H9 (cell line): ENCODE measurements at places on chromosomes 1 and 21.

- DNase-seq = no peak
Observed at GRCh38 chr1:107457989-107458388, 317.1 kb downstream of the NTNG1 start.

DNA sequence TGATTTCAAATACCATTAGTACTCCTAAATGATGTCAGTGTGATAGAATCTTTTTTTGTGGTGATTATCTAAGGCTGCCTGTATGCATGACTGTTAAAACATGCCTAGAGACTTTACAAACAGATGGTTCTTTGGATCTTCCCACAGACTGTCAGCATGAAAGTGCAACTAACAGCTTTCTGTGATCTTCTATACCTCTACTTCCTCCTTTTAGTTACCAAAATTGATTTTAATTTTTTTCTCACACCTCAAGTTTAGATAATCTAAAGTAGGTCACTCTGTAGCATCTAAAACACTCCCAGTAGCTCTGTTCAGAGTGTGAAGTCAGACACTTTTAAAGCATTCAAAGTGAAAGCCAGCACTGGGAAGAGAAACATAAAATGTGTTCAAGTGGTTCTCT lies 534.5 kb downstream of the PTPRC start:
- DNase-seq = no peak

DNA sequence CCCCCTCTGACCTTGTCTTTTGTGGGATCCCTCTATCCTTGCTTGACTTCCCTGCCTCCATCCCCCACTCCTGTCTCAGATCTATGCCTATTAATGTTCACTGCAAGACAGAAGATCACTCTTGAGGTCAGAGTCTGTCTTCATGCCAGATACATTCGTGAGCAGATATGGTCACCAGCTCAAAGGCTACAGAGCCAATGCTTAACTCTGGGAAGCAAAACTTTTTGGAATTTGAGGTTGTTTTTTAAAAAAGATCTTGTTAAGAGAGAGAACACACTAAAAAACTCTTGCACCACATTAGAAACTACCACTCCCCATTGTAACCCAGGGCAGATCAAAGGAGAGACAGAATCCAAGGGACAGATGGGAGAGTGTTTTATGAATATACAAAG lies 17.1 kb upstream of the A3GALT2 start:
- DNase-seq = no peak

DNA sequence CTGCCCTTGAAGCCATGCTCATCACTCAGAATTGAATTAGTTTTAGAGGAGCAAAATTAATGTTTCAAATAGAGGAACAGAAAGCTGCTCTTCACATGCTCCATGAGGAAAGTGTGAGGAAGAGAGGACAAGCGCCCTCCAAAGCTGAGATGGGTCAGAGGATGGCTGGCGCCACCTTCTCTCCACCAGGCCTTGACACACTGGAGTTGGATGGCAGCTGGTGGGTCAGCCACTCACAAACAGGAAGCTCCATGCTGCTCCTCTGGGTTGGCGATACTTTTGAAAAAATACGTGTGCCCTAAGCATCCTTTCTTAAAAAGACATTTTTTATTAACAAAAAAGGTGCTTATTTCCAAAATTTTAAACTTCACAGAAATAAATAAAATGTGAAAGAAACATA lies 3.1 kb upstream of the CD2 start:
- no peak for DNase-seq

GRCh38 chr1:55399346-55399745 lies 184.2 kb upstream of the USP24 start:
- DNase-seq = no peak

- no peak for DNase-seq
Observed at GRCh38 chr1:176330782-176331181, 123.7 kb upstream of the COP1 start.

- peak; percentile 58 for DNase-seq
Observed at GRCh38 chr1:178693366-178693765, 31.7 kb upstream of the RALGPS2 start.

DNA sequence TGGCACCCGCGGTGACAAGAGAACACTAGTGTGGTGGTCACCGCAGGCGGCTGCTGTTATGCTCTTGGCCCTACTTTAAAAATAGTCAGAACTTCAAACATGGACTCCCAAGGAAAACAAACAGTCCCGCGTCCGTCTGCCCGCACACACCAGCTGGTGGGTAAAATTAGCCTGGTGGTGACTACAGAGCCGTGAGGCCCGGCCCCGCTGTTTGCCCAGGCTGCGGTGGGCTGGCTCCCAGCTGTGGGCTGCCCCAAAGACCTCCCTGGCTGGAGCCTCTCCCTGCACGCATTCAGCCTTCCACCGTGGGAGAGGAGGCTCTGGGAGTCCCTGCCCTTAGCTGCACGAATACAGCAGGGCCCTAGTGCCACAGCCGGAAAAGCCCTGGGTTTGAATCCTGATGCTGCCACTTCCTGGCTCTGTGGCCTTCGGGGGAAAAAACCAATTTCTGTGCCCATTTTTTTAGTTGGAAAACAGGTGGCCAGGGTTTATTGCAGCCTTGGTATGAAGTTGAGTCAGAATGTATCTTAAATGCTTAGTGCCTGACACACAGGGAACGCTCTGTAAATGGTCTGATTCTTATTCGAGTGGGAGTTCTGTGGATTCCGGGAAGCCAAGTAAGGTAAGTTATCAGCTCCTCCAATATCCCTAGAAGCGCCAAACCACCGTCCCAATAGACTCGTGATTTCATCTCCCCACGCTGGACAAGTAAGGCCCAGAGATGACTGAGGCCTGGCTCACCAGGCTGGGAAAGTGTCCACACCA lies 58.2 kb downstream of the ALPL start:
- no peak for DNase-seq

DNA sequence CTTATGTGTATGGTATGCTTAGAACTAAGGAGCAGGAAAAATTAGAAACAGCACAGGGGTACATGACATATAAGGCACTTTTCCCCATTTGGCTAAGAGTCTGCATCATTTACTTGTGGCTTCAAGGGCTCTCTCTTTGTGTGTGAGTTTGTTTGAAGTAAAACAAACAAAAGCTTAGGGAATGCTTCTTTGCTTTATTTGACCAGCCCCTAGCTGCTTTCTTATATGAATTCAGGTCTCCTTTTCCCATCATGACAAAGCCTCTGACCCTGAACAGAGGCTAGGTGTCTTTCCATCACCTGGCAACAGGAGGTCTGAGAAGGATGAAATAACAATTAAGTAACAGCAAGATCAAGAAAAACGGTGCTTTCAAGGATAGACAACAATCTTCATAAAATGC lies 643.8 kb upstream of the ADGRL2 start:
- DNase-seq = no peak

DNA sequence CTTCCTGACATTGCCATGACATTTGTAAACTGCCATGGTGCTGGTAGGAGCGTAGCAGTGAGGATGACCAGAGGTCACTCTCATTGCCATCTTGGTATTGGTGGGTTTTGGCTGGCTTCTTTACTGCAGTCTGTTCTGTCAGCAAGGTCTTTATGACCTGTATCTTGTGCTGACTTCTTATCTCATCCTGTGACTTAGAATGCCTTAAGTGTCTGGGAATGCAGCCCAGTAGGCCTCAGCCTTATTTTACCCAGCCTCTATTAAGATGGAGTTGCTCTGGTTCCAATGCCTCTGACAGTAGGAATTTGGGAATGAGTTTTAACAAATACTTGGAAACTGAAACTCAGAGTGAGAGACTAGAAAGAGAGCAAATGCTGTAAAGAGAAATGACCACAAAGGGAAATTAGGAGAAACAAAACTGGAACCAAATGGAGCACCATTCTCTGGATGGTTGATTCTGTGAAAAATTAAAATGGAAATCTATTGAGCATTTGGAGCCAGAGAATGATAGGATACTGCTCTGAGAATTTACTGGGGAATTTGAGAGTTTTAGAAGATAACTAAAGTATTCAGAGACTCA lies 50.1 kb upstream of the RHOU start:
- DNase-seq = no peak

DNA sequence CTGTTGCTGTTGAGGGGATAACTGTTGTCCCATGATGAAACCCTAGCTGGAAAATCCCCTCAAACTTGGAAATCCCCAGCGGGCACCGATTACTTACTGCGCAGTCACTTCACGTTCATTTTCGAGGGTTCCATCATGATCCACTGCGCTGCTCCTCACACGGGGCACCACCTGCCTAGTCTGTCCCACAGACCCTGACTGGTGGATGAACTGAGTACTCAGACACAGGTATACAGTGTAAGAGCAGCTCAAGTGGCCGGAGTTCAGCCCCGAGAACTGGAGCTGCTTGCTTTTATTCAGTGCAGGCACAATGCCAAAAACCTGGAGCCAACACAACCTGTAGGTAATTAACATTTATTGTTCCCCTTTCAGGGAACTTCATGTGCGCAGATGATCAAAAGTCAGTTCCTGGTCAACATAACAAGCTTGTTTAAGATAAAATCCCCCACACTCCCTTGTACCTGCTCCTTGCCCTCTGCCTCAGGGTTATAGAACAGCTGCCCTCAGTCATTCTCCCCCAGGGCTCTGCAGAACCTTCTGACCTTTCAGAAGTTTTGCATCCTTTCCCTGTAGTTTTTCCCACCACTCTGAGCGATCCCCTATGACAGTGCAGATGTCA lies 46.5 kb upstream of the PRELP start:
- no peak for DNase-seq

GRCh38 chr1:184039126-184039525 lies 1.6 kb upstream of the COLGALT2 start:
- DNase-seq = no peak

DNA sequence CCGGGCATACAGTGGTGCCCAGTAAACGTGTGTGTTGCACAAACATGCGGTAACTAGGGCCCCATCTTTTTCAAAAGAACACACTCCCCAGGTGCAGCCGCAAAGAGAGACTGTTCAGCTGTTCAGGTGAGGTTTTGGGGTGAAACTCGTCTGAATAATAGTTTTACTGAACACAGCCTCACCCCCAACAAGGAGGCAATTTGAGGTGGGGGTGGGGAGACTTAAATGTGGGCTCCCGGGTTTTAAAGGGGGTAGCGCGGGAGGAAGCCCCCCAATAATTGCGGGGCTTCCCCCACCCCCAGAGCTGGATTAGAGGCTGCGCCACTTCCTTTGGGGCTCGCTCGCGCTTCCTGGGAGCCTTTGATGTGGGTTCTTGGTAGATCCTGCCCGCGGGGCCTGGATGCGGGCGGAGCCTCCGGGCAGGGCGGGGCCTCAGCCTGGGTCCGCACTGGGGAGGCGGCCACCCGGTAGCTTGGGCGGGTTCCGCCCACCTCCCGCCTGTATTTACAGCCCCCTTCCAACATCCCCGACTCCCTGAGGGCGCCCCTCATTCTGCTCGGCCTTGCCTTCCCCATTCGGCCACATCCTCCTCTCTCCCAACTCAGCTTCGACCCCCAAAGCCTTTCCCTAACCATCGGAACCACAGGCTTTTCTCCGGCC lies 6.4 kb upstream of the EPHA2 start:
- peak; percentile 89 for DNase-seq

DNA sequence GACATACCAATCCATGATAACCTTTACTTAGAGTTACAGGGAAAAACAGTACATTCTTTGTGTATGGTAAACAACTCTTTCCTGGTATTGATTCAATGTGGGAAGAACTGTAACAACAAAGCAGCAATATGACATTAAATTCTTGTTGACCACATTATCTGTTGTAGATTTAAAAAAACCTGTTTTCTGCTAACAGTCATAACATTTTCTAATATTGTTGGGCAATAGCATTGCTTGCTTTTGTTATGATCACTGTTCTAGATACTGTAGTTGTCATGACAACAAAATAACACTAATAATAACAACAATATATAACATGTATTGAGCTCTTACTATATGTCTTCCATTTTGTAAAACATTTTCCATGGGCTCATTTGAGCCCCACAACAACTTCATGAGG lies 54.2 kb downstream of the PDE4B start:
- no peak for DNase-seq

- DNase-seq = no peak
Observed at GRCh38 chr1:22380024-22380785, 71.4 kb upstream of the ZBTB40 start.

DNA sequence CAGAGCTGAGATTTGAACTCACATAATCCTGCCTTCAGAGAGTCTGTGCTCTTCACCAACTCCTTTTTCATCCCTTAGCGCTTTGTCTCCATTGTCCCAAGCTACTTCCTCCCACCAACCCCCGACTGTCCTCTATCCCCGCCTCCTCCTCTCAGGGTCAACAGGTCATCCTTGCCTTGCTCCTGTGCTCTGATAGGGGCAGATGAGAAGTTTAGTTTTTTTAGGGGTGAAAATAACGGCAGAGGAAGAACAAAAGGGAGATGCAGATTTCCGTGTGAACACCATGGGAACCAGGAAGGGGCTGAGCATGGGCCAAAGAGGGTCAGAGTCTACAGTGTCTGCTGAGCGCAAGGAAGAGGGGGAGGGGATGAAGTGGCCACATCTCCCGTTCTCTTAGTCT lies 31.9 kb downstream of the GLUL start:
- peak; percentile 35 for DNase-seq

GRCh38 chr21:15837645-15838044 lies 107.9 kb downstream of the USP25 start:
- DNase-seq = no peak

DNA sequence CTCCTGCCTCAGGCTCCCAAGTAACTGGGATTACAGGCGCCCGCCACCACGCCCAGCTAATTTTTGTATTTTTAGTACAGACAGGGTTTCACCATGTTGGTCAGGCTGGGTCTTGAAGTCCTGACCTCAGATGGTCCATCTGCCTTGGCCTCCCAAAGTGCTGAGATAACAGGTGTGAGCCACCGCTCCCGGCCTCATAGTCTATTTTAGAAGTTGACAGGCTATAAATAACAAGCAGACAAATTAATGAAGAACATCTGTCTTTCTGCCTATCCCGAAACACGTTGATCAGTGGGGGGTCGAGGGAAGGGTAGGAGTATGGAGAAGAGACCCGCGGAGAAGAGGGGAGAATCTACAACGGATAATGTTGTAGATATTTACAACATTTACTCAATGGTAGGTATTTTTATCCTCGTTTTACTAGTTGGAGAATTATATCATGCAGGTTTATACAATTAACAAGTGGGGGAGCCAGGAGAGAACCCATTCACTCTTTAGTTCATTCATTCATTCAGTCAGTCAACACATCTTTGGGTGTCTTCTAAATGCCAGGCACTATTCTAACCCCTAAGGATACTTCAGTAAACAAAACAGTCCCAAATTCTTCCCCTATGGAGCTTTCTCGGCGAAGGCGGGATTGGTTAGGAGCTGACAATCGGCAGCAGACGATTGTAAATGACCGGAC lies 497 bp upstream of the IFNAR2 start:
- DNase-seq = no peak

DNA sequence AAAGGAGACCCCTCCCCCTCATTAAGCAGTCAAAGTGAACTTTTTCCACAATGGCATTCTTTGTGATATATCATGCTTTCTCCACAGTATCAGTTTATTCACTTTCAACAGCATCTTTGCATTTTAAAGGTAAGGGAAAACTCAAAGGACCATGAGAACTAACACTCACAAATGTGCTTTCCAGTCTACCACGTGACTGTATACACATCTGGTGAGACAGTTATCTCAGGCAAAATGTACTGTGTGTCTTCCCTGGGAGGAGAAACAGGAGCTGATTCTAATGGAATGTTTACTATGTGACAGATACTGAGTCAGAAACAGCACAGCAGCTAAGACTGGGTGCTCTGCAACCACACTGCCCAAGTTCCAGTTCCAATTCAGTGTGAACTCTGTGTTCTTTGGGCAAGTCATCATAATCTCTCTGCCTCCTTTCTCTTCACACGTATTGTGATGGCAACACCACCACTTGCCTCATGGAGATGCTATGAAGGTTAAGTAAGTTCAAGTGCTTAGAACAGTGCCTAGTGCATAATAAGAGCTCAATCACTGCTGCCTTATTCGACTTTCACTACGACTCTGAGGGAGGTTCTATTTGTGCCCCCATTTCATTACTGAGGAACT lies 79.0 kb downstream of the SLC45A1 start:
- DNase-seq = no peak

- DNase-seq = no peak
Observed at GRCh38 chr1:173893611-173894010, 23.5 kb downstream of the SERPINC1 start.
